Erythroblast (primary cell): ENCODE measurements at places on chromosomes 7 and 10.

DNA sequence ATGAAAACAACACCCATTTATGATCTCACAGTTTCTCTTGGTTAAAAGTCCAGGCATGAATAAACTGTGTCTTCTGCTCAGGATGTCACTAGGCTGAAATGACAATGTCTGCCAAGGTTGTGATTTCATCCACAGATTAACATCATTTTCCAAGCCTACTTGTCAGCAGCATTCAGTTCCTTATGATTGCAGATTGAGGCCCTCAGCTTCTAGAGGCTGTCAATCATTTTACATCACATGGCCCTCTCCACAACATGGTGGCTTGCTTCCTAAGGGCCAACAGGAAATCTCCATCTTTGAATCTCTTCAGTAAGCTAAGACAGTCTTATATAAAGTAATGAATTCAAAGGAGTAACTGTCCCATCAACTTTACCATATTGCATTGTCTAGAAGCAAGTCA lies 377.6 kb downstream of the ANKRD7 start:
- no peak for DNase-seq

DNA sequence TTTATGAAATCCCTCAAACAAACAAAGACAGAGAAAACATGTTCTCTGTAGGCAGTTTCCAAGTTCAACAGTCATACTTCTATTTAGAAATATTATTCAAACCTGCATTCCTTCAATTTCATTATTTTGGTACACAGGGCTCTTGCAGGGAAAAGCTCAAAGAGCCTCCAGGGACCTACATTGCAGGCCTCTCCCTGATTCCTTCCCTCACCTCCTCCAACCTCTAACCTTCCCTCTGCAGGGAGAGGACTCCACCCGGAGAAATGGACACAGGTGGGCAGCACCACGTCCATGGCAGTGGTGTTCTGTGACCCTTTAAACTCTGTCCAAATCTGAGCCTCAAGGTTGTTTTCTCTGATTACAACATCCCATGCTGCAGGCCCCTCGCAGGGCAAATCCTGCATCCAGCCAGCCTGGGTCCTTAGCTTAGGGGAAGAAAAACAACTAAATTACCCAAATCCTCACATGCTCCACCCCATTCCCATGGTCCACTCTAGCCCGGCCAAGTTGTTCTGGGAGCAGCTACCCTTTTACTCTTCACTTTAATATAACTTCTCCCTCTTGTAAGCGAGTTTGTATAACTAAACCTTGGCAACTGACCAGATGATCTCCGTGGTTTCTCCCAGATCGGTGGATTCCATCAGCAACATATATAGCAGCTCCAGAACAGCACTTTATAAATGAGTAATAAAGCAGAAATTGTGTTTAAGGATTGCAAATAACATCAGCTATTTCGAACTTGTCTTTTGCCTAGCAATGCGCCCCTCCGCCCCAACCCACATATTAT lies 129.8 kb downstream of the CUBN start:
- no peak for DNase-seq

DNA sequence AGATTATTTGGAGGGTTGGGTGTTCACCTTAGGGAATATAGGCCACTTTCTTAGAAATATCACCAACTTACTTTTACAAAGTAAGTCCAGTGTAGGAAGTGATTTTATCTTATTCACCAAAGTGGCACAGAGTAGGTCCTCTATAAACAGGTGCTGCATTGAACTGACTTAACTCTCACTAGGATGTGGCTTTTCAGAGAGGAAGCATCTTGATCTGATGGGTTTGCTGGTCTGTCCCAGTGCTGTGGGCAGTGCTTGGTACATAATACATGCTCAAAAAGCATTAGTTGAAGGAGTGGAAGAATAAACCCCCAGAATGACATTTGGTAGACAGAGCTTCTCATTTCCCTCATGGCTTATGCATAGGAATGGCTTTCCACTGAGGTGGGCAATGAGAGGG lies 334.7 kb downstream of the LRMDA start:
- no peak for DNase-seq

DNA sequence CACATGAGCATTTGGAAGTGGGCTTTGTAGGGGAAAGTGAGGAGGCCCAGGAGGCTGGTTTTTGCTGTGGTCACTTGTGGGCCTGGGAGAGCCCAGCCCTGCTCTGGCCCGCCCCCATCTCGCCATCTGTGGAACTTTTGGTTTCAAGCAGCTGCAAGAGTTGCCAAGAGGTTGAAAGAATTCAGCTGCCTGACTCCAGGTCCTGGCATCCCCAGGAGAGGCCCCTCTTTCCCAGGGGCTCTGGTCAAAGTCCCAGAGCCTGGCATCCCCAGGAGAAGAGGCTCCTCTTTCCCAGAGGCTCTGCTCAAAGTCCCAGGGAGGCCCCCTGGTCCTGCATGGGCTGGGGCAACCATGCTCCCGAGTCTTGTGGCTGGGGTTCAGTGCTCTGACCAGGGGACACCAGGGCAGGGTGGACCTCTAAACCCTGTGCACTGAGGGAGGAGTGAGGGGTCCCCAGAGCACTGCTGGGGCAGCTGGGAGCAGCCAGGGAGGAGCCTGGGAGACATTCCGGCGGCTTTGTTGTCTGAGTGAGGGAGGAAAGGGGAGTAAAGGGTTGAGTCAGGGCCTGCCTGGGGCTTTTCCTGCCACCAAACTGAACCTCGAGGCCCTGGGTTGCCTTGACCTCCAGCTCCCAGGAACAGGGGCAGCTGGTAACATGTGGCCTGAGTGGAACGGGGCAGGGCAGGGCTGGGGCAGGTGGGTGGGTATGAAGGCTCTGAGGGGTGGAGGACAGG lies 27.7 kb upstream of the CSGALNACT2 start:
- no peak for DNase-seq
